ENCODE measurements at places on chromosomes 16 and 17.

DNA sequence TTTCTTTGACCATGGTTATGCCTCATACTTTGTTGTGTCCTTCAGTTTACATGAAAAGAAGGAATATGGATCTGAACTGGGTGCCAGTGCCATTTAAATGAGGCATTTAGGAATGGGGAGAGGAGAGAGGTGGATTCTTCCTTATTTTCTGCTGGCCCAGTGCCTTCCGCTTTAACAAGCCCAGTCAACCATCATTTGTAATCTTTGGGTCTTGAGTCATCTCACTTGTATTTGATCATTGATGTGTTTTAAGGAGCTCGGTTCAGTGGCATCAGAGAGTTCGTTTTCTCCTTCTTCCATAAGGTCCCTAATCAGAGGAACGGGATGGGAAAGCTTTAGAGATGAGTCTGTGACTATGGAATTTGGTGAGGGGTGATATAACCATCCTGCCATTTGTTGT, 334.9 kb downstream of the WWOX start:
- no peak for DNase-seq

- DNase-seq, result no peak
Measured at GRCh38 chr16:12669908-12670307, 133.8 kb downstream of the CPPED1 start.

DNA sequence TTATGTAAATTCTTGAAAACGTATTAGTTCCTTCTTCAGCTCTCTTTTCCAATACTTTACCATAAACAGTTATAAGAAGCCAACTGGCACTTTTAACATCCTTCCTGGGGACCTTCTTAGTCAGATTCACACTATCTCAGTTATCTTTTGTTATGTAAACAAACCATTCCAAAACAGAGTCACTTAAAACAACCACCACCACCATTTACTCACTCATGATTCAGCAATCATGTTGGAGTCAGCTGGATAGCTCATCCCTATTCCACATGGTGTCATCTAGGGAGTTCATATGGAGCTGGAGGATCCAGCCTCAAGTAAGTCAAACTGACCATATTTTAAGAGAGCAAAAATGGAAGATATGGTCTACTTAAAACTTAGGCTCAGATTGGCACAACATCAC, 240.3 kb upstream of the IRX3 start:
- DNase-seq, result no peak

- no peak for DNase-seq
Measured at GRCh38 chr17:71921796-71922195, 199.0 kb upstream of the SOX9 start.

- DNase-seq, result no peak
Measured at GRCh38 chr17:539066-539465, 175.6 kb downstream of the VPS53 start.

- no peak for DNase-seq
Measured at GRCh38 chr17:15265131-15265530, at the start of gene PMP22. PMP22 (minus strand) TSS chr17:15265326; CDS start chr17:15260727, 4,599 bp downstream.

DNA sequence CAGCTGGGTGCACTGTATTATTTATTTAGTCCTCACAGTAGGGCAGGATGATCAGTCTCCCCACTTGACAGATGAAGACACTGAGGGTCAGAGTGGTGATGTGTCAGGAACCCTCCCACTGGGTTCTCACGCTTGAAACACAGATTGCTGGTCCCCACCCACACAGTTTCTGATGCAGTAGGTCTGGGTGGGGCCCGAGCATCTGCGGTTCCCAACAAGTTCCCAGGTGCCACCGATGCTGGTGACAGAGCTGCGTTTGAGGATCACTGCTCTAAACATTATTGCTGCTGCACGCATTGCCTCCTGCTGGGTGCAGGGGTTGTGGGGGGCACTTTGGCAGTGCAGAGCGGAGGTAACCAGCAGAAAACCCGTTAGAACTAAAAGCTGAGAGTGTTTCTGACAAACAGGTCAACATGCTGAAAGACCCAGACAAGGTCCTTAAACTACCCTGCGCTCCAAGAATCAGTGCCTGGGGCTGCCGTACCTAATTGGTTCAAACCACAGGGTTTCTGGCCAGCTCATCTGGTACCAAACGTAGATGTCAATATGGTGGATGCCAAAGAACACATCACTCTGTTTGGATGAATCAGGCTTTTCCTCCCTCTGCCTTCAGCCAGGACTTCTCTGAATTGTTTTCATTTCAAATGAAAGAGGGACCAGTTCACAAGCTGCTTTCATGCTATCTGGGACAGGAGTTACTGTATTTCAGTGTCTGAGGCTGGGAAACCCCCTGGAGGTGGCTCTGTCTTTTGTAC, 76.0 kb downstream of the ABCC1 start:
- DNase-seq, result no peak

- no peak for DNase-seq
Measured at GRCh38 chr17:16415031-16415924, at the start of gene TRPV2. TRPV2 (plus strand) TSS chr17:16415571; CDS start chr17:16417669, 2,098 bp downstream.

DNA sequence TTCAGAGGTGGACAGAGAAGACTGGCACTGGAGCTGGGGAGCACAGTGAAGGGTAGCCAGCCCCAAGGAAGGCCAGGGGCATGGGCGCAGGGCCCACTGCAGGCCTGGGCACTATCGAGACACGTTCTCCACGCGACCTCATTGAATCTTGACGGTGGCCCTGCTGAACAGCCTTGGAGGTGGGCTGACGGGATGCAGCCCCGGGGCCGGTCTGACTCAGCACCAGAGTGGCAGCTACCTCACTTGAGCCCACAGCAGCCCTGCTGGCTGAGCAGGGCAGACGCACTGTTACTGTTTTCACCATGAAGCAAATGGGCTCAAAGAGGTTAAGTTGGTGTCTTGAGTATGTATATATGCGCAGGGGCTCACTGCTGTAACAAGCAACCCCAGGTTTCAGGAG, 78.8 kb upstream of the FOXF1 start:
- DNase-seq, result no peak

DNA sequence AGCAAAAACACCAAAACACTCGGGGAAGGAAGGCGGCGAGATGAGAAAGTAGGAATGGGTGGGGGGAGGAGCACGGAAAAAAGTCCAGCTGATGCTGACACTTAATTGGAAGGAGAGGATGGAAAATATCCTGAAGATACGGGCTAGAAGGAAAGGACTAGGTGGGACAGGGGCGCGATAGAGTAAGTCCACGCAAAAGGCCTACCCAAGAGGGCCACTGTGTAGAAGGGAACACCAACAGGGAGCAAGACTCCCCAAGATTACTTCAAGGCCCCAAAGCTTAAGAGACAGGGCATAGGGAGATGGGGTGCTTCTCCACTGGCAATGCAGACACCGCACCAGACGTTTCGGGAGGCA, 736 bp downstream of the APPBP2 start:
- peak; percentile 33 for DNase-seq

DNA sequence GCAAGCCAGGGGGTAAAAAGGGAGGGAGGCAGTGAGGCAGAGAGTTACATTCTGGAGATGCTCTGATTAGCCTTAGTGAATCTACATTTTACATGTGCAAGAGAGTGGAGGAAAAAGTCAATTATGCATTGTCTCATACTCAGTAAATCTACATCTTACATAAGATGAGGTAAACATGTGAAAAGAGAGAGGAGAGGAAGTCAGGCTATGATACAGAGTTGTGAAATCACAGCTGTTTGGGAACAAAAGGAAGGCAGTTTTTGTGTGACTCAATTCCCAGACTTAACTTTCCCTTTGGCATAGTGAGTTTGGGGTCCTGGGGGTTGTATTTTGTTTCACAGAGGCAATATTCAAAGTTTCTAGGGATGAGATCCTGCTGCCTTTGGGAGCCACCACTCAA, 67.8 kb downstream of the GP2 start:
- DNase-seq, result no peak

DNA sequence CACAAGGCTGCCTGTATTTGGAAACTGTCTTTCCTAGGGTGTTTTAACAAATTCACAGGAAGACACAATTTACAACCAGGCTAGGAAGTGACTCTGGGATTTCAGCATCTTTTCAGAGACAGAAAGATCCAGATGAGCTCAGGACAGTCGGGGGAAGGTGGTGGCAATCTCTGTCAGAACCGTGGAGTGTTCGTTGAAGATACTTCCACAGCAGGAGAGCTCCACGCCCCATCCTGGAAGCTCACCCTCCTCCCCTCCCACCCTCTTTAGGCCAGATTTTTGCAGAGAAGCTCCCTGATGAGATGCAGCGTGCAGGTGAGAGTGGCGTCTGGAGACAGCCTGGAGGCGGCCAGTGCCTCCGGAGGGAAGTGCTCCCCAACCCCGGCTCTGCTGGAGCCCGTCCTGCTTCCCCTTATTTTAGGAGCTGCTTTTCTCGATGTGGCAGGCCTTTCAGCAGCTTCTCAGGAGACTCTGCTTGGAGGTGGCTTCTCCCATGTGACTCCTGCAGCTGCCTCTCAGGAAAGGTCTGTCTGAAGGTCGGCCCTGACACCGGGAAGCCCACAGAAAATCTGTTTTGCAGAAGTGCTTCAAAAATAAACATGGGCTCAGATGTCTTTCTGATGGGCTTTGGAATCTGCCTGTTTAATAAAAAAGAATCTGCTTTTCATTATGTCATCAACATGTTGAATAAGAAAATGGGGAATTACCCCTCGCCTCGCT, 186.4 kb upstream of the CHMP6 start:
- DNase-seq, result no peak

DNA sequence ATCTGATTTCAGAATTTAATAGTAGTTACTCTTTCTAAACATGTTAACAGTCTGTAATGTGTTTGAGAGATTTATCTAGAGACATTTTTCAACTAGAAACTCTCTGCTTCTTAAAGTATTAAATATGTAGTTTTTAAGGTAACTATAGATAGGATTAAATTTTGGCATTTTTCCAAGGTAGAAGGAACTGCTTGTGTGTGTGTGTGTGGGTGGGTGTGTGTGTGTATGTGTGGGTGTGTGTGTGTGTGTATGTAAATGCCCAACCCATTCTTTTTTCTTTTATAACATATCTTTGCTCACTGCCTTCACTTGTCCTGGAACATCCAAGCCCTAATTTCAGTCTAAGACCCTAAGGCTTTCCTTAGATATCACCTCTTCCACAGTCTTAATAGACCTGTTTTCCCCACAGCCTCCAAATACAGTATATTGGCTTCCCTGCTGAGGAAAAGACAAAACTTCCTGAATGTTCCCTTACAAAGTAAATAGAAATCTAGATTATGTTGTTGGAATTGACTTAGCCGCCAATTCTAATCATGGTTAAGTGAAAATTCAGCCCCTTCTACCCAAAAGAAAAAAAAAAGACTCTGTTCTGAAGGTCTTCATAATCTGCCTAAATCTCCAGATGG, 33.5 kb downstream of the NUP93 start:
- DNase-seq, result no peak

GRCh38 chr17:44757045-44757917, 1.5 kb upstream of the ADAM11 start:
- no peak for DNase-seq

- DNase-seq, result no peak
Measured at GRCh38 chr16:76577003-76577402, 299.8 kb downstream of the CNTNAP4 start.

- no peak for DNase-seq
Measured at GRCh38 chr16:28981517-28981916, 3.3 kb upstream of the LAT start.

DNA sequence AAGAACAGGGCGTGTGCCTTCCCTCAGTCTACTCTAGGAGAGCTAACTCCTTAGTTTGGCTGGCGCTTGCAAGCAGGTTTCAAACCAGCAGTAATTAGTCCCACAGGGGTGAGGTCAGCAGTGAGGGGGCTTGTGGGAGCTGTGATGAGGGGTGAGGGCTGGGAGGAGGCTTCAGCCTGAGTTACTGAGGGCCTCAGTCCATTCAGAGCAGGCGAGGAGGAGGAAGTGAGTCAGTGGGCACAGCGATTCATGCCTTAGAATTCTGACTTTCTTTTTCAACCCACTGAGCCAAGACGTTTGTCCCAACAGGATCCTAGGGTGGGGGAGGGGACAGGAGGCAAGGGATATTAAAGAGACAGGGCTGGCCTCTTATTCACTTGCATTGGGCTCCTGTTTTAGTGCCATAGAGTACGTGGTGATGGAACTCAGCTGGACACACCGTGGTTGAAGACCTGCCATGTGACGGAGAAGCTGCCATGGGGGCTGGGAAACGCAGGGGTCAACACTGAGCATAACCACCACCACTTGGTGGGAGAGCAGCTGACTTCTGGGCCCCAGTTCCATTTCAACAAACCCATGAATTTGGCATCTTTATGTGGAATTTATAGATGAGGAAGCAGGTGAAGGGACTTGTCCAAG, 8.3 kb upstream of the ITGA3 start:
- no peak for DNase-seq

DNA sequence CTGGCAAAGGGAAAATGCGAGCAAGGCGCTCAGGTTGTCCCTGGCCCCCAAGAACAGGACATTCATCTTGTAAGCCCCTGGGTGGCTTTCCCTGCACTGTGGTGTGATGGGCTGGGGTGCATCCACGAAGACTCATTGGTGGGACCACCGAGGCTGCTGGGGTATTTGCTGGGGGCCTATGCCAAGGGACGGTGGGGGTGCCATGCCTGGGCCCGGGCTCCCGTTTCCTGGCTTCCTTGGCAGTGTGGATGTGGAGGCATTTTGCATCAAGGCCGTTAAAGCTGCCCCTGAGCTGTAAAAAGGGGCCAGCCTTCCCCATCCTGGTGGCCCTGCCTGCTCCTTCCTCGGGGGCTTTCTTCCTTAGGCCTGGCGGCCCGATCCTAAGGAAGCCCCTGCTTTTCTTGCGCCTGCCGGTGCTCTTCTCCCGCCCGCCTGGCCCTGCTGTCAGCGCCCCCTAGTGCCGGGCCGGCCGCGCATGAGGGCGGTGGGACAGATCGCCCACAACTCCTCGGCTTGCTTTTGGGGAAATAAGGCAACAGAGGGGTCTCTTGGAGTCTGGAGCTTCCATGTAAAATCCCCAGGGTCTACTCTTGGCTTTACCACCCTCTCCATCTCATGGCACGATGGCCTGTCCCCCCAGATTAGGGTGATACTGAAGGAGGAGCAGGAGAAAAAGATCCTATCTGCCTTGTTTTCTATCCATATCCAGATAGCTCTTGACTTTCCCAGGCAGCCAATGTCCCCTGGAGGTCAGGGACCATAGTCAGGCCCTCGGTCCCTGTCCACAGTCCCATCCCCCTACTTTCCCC, 9.8 kb upstream of the TBX2 start:
- peak; percentile 27 for DNase-seq

DNA sequence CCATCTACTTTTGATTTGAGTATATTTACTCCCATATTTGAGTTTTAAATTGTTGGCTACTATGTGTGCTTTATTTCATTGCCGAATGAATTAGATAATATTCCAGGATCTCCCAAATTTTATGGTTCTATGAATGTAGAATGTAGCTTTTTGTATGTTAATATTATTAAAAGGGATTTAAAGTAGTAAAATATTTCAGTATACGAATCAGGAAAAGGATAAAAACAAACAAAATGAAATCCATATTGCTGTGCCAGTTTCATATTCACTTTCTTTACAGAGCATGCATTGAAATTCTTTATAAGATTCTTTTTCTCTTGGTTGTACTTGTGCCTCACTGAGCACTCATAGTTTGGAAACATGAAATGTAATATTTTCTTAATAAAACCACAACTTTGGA, 155.1 kb downstream of the CHD9 start:
- DNase-seq, result no peak

GRCh38 chr16:12535535-12536411, 267.9 kb downstream of the CPPED1 start:
- no peak for DNase-seq

Measured in midbrain (tissue), 1 donor.